ENCODE measurements at places on chromosomes 2 and 18. TPM values are rescaled to one million over a fixed set of nuclear protein-coding genes. Genes with fewer than 3 reads are reported as not detected.
A peak's percentile ranks its signal among the peaks of the same experiment; 100 is the strongest.

CCDC68 gene
- not detected for total RNA-seq

XIRP2 gene
- not detected for total RNA-seq

OTOS gene
- not detected for total RNA-seq

RAB31 gene
- total RNA-seq, result 72.2 TPM

TACR1 gene
- not detected for total RNA-seq

ABCG8 gene
- not detected for total RNA-seq

DYNC1I2 gene
- total RNA-seq, result 160 TPM

LYPD6 gene
- 15.0 TPM for total RNA-seq

GRCh38 chr2:31956312-31956711, 54.5 kb downstream of the MEMO1 start:
- H3K27ac ChIP-seq, result no peak overlapping the region
- no peaks in the 10 kb centered on the region for H3K27me3 ChIP-seq
- H3K4me3 ChIP-seq, result no peak overlapping the region
- no peak for DNase-seq
- no peaks in the 10 kb centered on the region for H3K36me3 ChIP-seq

DNA sequence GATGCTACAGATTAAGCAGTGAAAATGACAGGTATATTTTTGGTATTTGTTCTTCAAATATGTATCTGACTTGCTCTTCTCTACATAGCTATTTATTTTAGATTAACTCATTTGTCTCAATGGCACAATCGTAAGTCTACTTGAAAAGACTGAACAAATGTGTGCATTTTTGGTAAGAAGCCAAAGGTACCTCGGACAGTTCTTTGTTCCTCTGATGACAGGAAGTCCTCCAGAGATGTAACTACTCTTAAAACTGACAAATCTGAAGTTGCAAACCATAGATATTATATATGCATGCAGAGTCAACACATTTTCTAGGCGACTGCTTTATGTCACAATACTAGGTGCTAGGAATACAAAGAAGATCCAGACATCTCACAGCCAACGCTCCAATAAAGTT, 36.7 kb downstream of the NDUFAF7 start:
- H3K4me1 ChIP-seq, result no peaks in the 10 kb centered on the region
- H3K36me3 ChIP-seq, result peaks cover 81% of the 10 kb centered on the region
- H3K27me3 ChIP-seq, result no peaks in the 10 kb centered on the region
- no peak overlapping the region for H3K4me3 ChIP-seq
- DNase-seq, result no peak

DNA sequence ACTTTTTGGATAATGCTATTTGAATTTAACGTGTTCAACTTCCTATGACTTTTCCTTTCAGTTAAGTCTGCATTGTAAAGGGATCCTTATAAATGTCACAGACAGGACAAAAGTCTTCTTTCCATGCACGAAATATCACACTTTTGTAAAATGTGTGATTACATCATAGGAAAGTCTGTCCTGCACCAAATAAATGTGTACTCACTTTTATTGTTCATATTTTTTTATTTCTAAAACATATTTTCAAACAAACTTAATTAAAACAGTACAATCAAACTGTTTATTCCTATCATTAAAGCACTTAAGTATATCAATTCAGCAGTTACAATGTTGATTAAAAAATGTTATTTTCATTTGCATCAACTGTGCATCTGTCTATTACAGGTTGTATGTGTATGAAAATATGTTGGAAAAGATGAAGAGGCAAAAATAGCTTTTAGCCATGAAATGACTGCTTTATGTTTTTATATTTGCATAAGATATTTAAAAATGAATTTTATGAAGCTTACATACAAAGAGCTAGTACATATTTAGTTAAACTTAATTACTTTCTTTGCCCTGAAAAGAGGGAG, 105.6 kb downstream of the CSRNP3 start:
- H3K27ac ChIP-seq, result no peak overlapping the region
- H3K36me3 ChIP-seq, result no peaks in the 10 kb centered on the region
- no peak for DNase-seq
- H3K27me3 ChIP-seq, result no peaks in the 10 kb centered on the region

DNA sequence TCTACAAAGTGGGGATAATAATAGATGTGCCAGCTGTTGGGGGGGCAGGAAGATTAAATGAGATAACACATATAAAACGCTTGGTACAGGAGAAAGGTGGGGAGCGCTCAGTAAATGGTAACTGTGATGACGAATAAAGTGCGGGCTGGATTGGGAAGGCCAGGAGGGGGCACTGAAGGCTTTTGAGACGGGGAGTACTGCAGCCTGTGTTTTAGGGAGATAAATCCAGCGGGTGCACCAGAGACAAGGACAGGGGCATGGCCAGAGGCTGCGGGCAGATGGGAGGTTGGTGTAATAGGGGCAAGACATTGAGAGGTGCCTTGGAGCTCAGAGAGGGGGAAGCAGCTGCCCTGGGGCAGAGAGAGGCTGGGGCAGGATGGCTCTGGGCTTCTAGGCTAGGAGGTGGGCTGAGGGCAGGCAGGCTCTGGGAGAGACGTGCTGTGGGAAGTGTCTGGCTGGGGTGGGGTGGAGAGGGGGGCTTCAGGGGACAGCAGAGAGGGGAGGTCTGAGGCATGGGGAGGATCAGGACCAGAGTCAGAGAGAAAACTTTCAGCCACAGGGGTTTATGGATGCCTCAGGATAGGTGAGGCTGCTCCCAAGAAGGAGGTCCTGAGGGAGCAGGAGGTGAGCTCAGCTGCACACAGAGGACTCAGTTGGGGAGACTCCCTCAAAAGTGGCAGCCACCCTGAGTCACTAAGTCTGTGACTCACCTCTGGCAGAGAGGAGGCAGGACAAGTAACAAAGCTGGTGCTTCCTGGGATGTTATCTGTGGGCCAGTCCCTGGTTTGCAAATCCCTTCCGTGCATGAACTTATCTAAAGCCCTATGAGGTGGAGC, 18.8 kb downstream of the TEX44 start:
- peaks cover 41% of the 10 kb centered on the region for H3K4me1 ChIP-seq
- H3K27me3 ChIP-seq, result no peaks in the 10 kb centered on the region
- no peak overlapping the region for H3K4me3 ChIP-seq

- DNase-seq, result no peak
- H3K4me3 ChIP-seq, result no peak overlapping the region
- H3K27ac ChIP-seq, result no peak overlapping the region
Observed at GRCh38 chr2:88159955-88160415, 10.2 kb upstream of the THNSL2 start.

DNA sequence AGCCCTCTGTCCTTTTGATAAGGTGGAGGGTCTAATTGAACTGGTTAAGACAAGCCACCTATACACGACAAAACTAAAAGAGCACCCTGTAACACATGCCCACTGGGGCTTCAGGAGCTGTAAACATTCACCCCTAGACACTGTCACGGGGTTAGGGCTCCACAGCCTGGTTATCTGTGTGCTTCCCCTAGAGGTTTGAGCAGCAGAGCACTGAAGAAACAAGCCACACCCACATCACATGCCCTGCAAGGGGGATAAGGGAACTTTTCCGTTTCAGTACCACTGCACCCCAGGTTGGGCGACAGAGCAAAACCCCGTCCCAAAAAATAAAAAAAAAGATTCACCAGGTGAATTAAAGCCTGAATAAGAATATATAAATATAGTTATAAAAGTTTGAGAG, 913.7 kb upstream of the ACVR2A start:
- no peaks in the 10 kb centered on the region for H3K27me3 ChIP-seq
- H3K4me3 ChIP-seq, result no peak overlapping the region
- DNase-seq, result no peak
- H3K4me1 ChIP-seq, result no peaks in the 10 kb centered on the region
- H3K27ac ChIP-seq, result no peak overlapping the region

DNA sequence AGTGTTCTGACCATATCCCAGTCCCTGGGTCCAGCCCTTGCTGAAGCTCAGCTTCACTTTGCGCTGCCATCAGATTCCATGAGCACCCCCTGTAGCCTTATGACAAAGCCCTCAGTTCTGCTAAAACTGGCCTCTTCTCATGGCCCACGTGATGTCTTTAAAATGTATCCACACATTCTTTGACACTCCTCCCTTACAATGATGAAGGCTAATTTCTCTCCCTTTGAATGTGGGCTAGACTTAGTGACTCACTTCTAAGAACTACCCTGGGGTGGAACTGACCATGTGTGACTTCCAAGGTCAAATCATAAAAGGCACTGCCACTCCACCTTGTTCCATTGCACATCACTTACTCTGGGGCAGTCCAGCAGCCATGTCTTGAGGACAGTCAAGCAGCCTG, 45.4 kb upstream of the GORASP2 start:
- no peak for DNase-seq
- H3K4me3 ChIP-seq, result no peak overlapping the region
- peaks cover 4% of the 10 kb centered on the region for H3K27me3 ChIP-seq
- peaks cover 12% of the 10 kb centered on the region for H3K4me1 ChIP-seq
- no peak overlapping the region for H3K27ac ChIP-seq

- H3K36me3 ChIP-seq, result no peaks in the 10 kb centered on the region
- peaks cover 12% of the 10 kb centered on the region for H3K4me1 ChIP-seq
- no peak for DNase-seq
- H3K27ac ChIP-seq, result no peak overlapping the region
- no peaks in the 10 kb centered on the region for H3K27me3 ChIP-seq
Observed at GRCh38 chr2:128474962-128475361, 156.3 kb upstream of the HS6ST1 start.

GRCh38 chr2:150075831-150076230, 411.6 kb downstream of the RND3 start:
- H3K36me3 ChIP-seq, result no peaks in the 10 kb centered on the region
- H3K4me3 ChIP-seq, result no peak overlapping the region
- H3K27ac ChIP-seq, result peak overlapping the region; percentile 43
- H3K4me1 ChIP-seq, result peaks cover 31% of the 10 kb centered on the region

GRCh38 chr2:84882775-84883550, 2.1 kb upstream of the TRABD2A start:
- H3K27ac ChIP-seq, result no peak overlapping the region
- no peak for DNase-seq
- no peaks in the 10 kb centered on the region for H3K27me3 ChIP-seq
- H3K4me1 ChIP-seq, result peaks cover 29% of the 10 kb centered on the region

- peak; percentile 63 for DNase-seq
- H3K4me1 ChIP-seq, result peaks cover 52% of the 10 kb centered on the region
- no peaks in the 10 kb centered on the region for H3K27me3 ChIP-seq
- H3K27ac ChIP-seq, result peak overlapping the region; percentile 96
- no peak overlapping the region for H3K4me3 ChIP-seq
Observed at GRCh38 chr2:84959095-84959565, 11.8 kb upstream of the KCMF1 start.

DNA sequence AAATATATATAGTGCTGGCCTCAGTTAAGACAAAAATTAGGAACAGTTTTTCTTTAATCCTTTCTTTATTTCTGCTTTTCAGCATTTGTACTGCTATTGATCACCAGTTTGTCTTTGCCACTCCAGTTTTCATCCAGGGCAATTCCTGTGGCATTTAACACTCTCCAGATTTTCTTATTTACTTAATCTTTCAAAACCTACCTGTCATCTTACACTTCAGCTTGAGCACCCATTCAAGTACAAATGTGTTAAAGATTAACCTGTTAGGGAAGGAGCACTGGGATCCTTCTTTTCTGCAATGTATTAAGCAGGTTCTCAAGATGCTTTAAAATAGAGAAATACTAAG, 101.8 kb upstream of the SCN1A start:
- no peaks in the 10 kb centered on the region for H3K36me3 ChIP-seq
- no peaks in the 10 kb centered on the region for H3K27me3 ChIP-seq
- no peak overlapping the region for H3K4me3 ChIP-seq
- no peak overlapping the region for H3K27ac ChIP-seq
- H3K4me1 ChIP-seq, result peaks cover 28% of the 10 kb centered on the region

DNA sequence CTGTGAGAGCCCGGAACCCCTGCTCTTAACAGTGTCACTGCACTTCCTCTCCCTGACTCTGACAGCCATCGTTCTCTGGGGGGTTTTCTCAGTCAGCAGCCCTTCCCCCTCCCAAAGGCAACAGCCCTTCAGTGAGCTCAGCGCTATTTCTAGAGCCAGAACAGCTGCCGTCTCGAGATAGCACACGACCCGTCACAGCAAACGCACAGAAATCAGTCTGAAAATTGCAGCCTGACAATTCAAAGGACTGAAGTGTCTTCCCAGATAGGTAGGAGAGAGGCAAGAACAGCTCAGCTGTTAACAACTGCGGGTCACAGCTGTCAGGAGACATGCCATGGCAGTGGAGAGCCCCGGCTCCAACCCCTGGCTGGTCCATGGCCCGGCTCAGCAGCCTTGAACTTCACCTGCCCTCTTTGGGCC, 45.4 kb downstream of the ST8SIA5 start:
- DNase-seq, result no peak
- no peaks in the 10 kb centered on the region for H3K36me3 ChIP-seq
- peaks cover 41% of the 10 kb centered on the region for H3K4me1 ChIP-seq
- H3K4me3 ChIP-seq, result no peak overlapping the region
- no peak overlapping the region for H3K27ac ChIP-seq
- H3K27me3 ChIP-seq, result no peaks in the 10 kb centered on the region

DNA sequence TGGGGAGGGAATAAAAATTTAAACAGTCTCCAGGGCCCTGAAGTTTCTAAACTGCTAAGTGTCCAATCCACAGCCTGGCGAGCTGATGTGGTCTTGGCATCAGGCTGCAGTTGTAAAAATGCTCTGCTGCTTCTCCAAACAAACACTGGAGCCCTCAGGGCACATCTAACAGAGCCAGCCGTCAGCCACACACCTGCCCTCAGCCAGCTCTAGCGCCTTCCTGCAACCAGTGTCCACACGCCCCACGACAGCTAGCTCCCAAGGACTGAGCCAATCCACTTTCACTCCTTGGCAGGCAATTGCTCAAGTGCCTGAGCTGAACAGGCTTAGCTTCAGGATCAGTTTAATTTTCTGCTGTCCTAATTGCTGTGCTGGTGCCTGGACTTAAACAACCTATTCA, 446.4 kb upstream of the RAB12 start:
- no peaks in the 10 kb centered on the region for H3K4me1 ChIP-seq
- no peak overlapping the region for H3K27ac ChIP-seq

GRCh38 chr2:27638709-27639108, 9.9 kb downstream of the GPN1 start:
- peaks cover 94% of the 10 kb centered on the region for H3K36me3 ChIP-seq
- no peaks in the 10 kb centered on the region for H3K27me3 ChIP-seq
- no peak overlapping the region for H3K27ac ChIP-seq
- peaks cover 8% of the 10 kb centered on the region for H3K4me1 ChIP-seq
